ENCODE measurements at places on chromosomes 7 and 10.

DNA sequence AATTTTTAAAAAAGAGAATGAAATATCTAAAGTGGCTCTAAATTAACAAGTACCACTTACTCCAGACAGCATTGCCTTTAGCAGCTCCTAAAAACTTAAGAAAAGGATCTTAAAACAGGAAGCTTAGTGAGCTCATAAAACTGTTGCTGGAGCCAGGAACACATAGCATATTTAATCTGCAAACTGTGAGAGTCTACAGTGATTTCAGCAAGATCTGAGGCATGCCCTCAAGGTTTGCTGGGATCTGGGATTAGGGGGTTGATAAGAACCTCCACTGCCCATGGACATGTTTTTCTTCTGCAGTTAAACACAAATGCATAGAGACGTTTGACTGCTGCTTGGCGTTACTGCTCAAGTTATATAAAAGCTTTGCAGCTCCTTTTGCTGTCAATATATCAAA lies 3.8 kb downstream of the GLI3 start:
- DNase-seq: no peak

DNA sequence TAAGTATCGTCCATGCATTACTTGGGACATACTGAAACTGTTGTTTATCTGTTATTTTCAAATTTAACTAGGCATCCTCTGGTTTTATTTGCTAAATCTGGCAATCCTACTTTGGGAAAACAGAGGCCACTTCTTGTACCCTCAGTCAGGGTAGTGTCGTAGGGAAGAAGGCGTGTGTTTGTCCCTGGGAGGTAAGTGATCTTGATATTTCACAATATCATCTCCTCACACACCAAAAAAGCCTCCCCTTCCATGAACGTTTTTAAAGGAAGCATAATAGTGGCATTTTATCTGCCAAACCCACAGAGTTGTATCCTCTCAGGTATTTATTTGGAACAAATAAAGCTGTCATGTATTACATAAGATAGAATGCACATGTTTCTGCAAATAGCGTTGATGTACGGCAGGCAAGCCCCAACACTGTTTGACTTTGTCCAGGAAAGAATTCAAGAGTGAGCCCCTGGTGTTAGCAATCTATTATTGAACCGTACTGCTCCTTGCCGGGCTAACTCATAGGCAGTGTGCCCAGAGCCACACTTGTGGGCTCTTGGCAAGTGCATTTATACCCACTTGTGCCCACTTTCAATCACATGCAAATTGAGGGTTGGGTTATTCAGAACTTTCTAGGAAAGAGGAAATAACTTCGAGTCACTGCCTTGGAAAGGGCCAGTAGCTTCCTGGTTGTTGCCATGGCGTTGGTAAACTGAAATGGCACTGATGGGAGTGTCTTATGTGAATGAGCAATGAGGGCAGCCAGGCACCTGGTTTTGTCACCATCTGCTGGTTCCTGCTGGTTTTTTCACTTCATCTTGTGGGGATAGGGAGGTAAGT lies 266.0 kb downstream of the USP6NL start:
- no peak for DNase-seq

DNA sequence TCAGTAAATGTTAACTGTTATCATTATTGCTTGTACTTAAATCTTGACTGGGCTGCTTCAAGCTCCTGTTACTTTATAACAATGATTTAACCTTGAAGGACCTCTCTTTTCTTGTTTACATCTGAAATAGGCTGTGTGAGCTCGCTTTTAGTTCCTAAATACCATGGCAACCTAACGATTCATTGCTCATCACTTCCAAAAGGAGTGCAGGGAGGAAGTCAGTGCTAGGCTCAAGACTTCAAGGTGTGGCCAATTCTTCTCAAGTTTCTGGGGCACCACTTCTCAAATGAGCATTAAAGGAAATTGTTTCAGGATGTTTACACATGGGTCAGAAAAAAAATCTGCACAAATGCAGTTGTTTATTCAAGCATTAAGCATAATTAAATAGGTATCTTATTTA lies 284.2 kb downstream of the MTERF1 start:
- no peak for DNase-seq

- DNase-seq: no peak
These were observed 124.8 kb upstream of the CCDC6 start for GRCh38 chr10:60031183-60031582.

- DNase-seq: no peak
These were observed 1.6 kb downstream of the ZNF746 start for GRCh38 chr7:149495785-149496641.

DNA sequence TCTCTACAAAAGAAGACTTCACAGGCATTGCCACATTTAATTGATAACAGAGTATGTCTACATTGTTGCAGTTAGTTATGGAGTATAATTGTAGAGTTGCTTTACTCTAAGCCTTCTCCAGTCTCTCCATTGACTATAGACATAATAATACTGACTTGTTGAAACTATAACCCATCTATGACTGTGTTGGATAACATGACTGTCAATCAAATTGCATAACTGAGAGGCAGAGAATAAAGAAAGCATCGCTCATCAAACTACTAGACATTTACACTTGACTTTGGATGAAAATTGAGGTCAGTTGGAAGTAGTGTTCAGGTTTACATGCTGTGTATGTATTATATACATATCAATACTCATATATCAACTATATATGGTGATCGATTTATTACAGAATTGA lies 3.4 kb upstream of the ATXN7L1 start:
- DNase-seq: no peak

- DNase-seq: no peak
These were observed 8.0 kb downstream of the CALHM3 start for GRCh38 chr10:103470761-103471653.

GRCh38 chr10:124595143-124595883 lies 133.7 kb downstream of the LHPP start:
- no peak for DNase-seq

- peak; percentile 3 for DNase-seq
These were observed 104.9 kb downstream of the XRCC2 start for GRCh38 chr7:152571068-152571467.

- no peak for DNase-seq
These were observed 265.4 kb downstream of the SKIDA1 start for GRCh38 chr10:21260066-21260465.

DNA sequence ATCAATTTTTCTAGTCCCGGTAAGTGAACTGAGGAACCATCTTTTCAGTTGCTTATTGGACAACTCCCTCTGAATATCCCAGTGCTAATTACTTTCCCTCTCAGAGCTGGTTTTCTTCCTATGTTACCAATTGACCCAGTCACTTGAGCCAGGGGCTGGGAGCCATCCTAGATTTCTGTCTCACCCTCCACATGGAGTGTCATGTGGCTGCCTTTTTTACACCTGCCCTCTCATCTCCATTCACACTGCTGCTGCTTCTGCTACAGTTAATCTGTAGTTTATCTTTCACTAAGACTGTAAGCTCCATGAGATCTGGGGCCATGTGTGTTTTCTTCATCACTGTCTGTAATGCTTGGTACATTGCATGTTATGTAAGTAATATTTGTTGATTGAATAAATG lies 35.8 kb downstream of the VCL start:
- DNase-seq: no peak

- DNase-seq: no peak
These were observed 84.5 kb downstream of the CUX1 start for GRCh38 chr7:101901661-101902491.

DNA sequence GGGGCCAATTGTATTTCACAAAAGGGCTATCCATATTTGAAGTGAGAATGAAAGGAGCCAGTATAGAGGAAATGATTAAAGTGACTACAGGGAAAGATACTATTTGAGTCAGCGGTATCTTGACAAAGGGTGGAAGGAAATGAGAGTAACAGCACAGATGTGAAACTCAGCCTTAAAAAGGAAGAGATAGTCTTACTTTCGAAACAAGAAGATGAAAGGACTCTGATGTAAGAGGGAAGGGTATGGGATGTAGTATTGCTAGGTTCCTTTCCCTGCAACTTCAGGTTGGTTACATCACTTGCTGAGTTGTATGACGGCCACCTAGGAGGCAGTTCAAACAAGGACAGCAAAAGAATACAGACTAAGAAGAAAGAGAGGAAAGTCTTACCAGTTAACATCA lies 13.7 kb downstream of the CISD1 start:
- no peak for DNase-seq

DNA sequence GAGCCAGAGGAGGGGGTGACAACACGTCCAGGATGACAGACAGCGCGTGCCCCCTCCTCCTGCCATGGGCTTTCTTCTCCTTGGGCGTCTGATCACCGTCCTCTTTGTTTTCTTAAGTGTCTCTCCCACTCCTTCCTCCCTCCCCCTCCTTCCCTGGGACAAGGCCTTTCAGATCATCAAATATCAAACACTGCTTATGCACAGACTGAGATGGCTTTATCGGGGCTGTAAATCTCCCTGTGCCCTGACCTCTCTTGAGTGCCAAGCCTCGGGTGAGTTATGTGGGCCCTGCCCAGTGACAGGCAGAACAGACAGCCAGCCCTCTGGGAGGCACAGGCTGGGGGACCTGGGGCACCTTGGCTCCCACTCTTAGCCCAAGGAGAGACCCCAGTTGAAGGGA lies 116.4 kb downstream of the C10orf105 start:
- DNase-seq: no peak

- DNase-seq: no peak
These were observed 69.1 kb downstream of the PRKAG2 start for GRCh38 chr7:151807846-151808245.

- DNase-seq: no peak
These were observed 458.8 kb upstream of the GHITM start for GRCh38 chr10:83680470-83680891.

GRCh38 chr10:43856299-43856698 lies 207.6 kb upstream of the ZNF32 start:
- no peak for DNase-seq

GRCh38 chr7:36765605-36766004 lies 41.3 kb upstream of the AOAH start:
- no peak for DNase-seq

DNA sequence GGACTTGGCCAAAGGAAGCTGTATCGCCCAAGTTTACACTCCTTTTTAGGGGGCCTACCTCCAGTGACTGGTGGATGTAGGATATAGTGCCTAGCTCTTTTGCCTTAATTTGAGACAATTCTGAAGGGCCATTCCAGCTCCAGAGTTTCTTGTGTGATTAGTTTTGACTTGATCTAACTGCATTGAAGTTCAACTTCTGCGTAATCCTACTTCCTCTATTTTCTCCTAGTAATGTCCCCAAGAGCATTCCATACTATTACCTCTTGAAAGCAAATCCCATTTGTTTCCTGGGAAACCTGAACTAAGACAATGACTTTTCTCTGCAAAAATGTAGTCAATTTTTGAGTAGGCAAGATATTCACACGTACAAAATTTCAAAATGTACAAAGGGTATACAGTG lies 4.7 kb upstream of the H2AZ2 start:
- DNase-seq: no peak

DNA sequence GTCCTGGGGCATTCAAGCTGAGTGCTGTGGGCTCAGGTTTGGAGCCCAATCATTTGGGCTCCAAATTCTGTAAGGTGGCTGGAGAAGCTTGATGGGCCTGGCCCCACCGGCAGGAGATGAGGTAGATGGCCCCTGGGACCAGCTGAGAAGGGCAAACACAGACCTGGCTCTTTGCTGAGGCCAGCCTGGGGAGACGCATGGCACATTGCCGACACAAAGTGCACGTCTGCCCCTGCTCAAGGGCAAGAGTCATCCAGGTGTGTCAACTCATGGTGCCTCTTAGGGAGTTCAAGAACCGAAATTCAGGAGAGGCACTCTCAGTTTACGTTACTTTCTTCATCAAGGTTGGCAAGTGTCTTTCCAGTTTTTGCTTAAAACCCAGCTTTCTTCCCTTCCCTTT lies 227.5 kb downstream of the LRMDA start:
- no peak for DNase-seq

DNA sequence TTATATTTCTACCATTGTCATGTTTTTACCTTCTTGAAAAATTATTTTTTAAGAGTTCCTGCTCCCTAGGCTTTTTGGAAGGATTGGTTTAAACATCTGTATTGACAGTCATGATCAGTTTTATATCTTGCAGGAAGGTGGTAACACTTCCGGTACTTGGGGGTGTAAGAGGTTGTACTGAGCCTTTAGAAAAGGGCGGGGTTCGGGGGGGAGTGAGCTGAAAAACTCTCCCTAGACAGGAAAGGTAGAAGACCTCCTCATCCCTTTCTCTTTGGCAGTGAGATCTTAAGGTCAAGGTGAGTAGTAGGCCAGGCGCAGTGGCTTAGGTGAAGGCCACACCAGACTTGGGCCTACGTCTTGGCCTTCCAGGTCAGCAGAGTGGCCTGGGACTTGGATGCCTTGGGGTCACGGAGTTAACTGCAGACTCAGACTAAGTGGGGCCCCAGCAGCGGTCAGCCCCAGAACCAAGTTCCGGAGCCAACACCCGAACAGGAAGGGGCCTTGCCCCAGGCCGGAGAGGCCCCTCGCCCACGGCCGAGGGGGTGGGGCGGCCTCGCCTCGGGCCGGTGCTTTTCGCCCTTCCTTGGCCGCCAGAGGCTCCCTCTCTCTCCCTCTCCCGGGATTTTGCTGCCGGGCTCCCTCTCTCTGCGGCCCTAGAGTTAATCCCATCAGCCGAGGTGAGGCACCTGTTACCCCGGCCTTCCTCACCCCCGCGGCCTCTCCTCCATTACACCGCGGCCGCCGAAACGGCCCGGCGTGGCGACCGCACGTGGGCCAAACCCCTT lies at the start of gene PPP1R9A:
TSS of gene PPP1R9A (plus strand) at position 569 of the 785 bp plus-strand sequence. CDS start 2,520 bp downstream, outside the sequence.
- DNase-seq: peak; percentile 6

- DNase-seq: no peak
These were observed 257.6 kb downstream of the EXOC4 start for GRCh38 chr7:133510326-133511055.

GRCh38 chr7:26648554-26648953 lies 215.8 kb downstream of the SKAP2 start:
- DNase-seq: no peak

DNA sequence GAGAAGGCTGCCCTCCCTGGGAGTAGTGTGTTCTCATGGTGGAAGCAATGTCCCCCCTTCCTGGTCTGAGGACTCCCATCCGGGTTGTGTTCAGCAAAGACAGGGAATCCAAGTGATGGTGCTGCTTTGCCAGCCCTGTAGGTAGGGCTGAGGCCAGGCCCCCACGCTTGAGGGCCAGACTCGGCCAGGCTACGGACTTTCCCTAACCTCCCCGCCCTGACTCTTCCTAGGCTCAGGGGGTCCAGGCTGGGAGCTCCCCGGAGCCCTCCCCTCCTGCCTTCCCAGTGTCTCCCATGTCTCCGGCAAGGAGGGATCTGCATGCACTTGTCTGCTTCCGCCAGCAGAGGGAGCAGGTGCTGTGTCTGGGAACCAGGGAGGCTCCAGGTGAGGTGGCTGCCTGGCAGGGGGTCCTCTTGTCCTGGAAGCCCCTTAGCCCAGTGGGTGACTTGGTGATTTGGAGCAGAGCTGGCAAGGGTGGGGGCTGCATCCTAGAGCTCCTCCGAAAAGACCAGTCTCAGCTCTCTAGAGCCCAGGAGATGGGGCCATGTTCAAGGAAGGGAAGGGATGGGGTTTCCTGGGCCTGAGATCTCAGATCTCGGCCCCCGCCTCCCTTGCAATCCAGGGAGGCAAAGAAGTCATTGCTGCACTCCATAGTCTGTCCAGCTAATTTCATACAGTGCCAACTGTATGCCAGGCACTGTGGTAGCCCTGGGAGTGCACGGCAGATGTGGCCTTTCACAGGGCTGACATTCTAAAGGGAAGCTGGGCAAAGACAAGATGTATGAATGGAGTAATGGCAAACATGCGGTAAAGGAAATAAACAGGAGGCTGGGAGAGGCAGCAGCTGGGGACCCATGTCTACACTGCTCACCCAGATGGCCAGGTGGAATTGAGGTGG lies 20.3 kb upstream of the SFRP5 start:
- DNase-seq: no peak

GRCh38 chr7:157952050-157952667 lies 615.4 kb downstream of the DNAJB6 start:
- DNase-seq: no peak

- no peak for DNase-seq
These were observed 94.4 kb upstream of the KIAA1217 start for GRCh38 chr10:24114556-24114955.

- DNase-seq: no peak
These were observed 40.4 kb downstream of the CALML3 start for GRCh38 chr10:5565205-5565545.
